Stomach (tissue), 19 donors: ENCODE measurements at places on chromosomes 2 and 18. TPM values are rescaled to one million over a fixed set of nuclear protein-coding genes. Genes with fewer than 3 reads are reported as not detected.

The ZSWIM2 gene
- total RNA-seq, result not detected

The ADGRF3 gene
- total RNA-seq, result not detected

The PLCD4 gene
- 33.6 TPM for total RNA-seq

The UGT1A3 gene
- total RNA-seq, result 9.0 TPM

The MBD1 gene
- total RNA-seq, result 54.6 TPM

The GRHL1 gene
- total RNA-seq, result 3.2 TPM
